ENCODE measurements at places on chromosomes 16 and 17. TPM values are rescaled to one million over a fixed set of nuclear protein-coding genes. Genes with fewer than 3 reads are reported as not detected.

GRCh38 chr17:16313139-16314090 is 39.9 kb downstream of the CENPV start:
- DNase-seq, result no peak

DNA sequence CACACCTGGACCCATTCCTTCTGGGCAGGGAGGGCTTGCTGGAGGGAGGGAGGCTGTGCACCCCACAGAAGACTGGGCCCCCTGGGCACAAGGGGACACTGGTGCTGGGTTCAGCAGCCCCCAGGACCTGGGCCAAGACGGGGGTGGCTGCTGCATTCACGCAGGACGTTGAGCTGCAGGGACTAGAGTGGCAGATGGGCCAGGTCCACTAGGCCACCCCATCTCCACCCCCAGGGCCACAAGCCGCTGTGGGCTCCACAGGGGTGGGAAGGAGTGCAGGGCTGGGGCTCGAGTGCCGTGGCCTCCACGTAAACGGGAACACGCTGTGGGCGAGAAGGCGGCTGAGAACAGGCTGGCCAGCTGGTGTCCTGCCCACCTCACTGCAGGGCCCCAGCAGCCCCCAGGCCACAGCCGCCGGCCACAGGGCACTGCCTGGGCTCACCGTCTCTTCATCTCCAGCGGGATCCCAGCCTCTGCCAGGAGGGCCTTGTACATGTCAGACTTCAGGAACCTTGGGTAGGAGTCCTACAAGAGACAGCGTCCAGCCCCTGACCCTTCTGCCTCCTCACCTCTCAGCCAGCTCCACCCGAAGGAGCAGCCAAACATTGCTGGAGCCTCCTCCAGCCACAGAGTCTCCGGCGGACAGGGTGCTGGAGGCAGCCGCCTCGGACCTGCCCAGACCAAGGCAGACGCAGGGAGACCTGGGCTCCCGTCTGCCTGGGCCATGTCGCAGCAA is 6.5 kb downstream of the RGS11 start:
- no peak for DNase-seq

- DNase-seq, result no peak
Observed at GRCh38 chr17:65553646-65554552, 7.5 kb downstream of the AXIN2 start.

DNA sequence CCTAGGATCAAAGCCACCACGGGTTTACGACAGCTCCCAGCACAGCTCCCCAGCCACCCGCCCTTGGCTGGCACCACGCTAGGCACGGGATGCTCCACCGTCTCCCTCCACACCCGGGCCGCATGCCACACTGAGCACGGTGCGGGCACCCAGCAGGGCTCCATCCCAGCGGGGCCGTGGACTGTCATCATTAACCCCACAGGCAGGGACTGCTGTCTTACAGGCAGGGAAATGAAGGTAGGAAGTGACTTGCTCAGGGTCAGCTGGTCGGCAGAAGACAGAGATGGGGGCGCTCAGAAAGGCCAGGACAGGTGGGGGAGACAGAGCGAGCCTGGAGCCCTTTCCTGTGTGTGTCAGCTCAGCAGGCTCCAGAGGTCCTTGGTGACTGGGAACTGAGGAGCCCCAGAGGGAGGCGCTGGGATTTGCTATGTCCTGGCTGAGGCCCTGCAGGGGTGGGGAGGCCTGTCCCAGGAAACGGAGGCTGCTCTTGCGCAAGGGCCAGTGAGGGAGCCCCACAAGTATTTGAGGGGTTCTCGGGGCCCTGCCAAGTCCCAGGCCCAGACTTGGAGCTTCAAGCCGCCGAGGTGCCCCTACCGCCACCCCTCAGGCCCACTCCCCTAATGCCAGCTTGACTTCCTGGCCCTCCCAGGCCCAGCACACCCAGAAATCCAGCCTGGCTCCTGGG is 3.2 kb downstream of the UBALD1 start:
- no peak for DNase-seq

DNA sequence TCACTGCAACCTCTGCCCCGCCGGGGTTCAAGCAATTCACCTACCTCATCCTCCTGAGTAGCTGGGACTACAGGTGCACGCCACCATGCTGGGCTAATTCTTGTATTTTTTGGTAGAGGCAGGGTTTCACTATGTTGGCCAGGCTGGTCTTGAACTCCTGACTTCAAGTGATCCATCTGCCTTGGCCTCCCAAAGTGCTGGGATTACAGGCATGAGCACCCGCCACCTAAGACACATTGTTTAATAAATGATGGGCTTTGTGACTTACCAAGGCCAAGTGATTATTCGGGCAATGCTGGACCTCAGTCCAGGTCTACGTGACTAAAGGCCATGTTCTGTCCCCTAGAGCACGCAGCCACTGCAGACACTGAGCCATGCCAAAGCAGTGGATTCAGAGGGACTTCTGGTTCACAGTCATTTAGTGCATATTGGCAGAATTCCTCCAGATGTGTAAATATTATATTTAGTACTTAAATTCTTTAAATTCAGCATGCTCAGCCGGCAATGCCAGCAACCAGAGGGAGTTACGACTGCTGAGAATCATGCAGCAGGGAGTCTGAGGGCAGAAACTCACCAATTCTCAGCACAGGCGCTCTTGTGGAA is 4.8 kb upstream of the ERCC4 start:
- DNase-seq, result no peak

- DNase-seq, result peak; percentile 97
Observed at GRCh38 chr17:81119223-81120148, 45.8 kb upstream of the PVALEF start.

DNA sequence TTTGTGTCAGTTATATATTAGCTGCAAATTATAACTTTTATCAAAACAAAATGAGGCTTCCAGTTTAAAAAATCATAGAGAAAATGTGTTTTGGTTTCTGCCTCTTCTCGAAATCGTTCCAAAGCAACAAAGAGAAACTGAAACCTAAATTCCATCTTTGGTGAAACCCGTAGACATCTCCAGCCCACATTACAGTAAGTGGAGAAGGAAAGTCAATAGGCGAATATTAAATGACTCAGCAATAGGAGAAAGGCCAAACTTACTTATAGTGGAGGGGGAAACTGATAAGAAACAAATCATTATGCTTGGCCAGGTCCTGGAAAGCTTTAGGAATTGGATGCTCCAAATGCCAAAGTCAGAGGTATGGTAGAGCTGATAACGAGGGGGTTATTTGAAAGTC is 103.0 kb upstream of the SHISA6 start:
- no peak for DNase-seq

Gene HSD11B2
- 5.2 TPM for total RNA-seq

Gene PIRT
- not detected for total RNA-seq

Gene ABCC6
- not detected for total RNA-seq

Gene SARM1
- total RNA-seq, result 36.4 TPM
